Activated T-cell treated with anti-CD3 and anti-CD28 coated beads, Interleukin-2, amount 50 U/mL, for 1 hour (primary cell): ENCODE measurements at places on chromosomes 4 and X.

DNA sequence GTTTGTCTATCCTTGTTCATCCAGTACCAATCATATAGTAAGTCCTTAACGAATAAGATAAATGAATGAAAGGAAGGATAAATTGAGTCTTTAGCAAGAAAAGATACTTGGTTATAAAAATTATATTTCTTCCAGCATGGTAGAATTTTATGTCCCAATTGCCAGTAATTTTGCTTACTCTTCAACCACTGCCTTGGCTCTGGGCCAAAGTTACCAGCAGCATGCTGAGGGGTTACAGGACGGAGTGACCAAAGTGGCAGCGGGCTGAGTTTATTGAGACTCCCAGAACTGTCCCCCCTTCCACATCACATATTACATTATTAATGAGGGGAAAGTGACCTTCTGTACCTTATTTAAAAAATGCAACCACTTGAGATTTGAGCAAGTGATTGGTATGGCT lies 121.7 kb downstream of the RASGEF1B start:
- DNase-seq = no peak

- DNase-seq = no peak
Measured at GRCh38 chr4:125303821-125304220, 10.9 kb upstream of the FAT4 start.

- DNase-seq = no peak
Measured at GRCh38 chr4:148330161-148330560, 112.1 kb downstream of the NR3C2 start.

DNA sequence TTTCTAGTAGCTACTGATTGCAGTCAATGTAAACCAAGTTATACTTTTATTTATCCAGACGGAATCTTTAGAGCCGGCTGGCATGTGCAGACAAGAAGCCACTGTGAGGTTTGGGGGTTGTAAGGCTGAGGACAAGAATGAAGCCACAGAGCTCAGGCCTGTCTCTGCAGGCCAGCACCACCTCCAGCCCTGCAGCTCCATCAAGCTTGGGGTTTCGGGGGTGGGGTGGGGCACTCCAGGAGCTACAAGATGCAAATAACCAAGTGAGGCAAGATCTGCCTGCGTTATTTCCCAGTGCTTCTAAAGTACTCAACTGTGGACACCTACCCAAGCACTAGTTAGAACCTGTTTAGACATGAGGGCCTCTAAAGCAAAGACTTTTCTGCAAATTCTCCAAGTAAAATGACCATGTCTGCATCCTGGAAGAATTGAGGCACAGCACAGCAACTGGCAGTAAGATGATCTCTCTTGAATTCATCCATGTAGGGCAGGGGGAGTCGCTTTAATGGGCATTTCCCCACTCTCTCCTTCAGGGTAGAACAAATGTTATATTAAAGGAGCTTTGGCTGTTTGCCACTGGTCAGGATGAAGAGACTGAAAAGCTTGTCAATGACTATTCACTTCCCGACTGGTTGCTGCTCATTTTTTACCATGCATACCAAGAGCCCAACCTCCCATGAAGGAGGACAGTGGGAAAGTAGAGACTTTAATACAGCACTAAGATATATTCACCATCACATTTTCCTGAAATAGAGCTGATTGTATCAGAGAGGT lies 222.5 kb downstream of the MGST2 start:
- DNase-seq = no peak
